Suppressor macrophage treated with lipopolysaccharide for 1 hour (primary cell): ENCODE measurements at places on chromosomes 7 and 10.

DNA sequence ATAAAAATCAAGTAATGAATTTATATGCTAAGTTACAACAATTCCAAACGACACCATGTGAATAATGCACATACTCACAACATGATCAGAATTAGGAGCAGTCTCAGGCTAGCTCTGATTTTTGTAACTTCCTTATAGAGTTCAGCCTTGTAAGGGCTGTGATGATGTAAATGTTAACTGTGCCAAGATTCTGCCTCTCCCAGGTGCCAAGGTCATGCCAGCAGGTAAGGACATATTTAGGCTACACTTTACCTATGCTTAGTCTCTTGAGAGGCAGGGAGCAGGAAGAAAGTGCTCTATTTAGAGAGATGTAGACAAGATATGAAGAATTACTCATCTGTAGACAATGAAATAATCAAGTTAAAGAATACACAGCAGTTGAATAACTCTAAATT is 53.6 kb upstream of the AGR3 start:
- no peak for DNase-seq

DNA sequence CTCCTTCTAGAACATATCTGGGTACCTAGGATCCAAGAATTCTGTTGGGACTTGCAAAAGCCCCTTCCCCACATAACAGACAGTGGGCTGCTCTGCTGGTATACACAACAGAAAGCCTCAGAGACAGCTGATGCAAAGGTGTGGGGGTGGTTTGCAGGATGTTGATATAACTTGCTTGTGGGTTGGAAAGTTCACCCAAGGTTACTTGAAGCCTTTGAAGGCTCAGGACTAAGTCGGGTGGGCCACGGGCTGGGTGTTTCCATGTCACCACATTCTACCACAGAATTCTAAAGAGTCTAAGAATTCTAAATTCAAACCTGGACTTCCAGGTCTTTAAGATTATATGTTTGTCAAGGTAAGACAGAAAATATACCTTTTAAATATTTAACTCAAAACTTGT is 7.4 kb upstream of the NRCAM start:
- DNase-seq, result no peak

DNA sequence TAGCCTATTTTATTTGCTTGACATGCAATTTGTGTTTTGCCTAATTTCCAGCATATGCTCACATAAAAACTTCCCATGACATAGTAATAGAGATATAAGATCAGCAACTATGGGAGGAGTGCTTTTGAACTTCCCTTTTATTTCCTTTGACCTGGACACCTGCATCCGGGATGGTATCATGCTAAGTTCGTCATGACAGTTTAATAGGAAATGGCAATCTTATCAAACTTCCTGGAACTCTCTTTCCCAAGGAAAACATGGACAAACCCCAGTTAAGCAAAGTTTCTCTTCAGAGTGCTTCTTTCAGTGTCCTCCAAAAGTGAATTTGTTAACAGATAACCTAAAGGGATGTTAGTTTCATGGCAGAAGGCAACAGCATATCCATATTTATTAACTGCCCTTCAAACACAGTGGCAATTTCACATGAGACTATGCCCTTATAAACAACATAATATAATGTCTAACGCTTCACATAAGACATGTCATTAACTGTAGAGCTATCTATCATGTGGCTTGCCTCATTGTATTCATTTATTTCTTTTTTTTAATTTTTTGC is 474.7 kb upstream of the SEMA3A start:
- no peak for DNase-seq

- DNase-seq, result no peak
Measured at GRCh38 chr10:102651455-102652169, 7.3 kb downstream of the TRIM8 start.

- peak; percentile 68 for DNase-seq
Measured at GRCh38 chr7:118312966-118313365, 88.5 kb downstream of the ANKRD7 start.

DNA sequence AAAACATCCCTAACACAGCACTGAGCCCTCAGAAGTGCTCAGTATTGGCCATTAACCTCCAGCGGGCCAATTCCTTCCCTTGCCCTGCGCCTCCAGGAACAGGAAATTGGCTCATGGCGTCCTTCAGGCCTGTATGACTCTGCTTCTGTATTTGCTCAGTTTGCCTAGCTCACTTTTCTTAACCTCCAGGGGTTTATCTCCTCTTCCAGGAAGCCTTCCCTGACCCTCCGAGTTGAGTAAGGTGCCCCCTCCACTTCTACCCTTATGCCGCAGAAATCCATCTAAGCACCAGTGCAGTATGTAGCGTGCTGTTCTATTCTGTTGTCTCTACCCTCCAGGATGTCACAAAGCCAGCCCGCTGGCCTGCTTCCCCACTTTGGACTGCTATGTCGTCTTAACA is 1.1 kb upstream of the SFXN4 start:
- peak; percentile 53 for DNase-seq

DNA sequence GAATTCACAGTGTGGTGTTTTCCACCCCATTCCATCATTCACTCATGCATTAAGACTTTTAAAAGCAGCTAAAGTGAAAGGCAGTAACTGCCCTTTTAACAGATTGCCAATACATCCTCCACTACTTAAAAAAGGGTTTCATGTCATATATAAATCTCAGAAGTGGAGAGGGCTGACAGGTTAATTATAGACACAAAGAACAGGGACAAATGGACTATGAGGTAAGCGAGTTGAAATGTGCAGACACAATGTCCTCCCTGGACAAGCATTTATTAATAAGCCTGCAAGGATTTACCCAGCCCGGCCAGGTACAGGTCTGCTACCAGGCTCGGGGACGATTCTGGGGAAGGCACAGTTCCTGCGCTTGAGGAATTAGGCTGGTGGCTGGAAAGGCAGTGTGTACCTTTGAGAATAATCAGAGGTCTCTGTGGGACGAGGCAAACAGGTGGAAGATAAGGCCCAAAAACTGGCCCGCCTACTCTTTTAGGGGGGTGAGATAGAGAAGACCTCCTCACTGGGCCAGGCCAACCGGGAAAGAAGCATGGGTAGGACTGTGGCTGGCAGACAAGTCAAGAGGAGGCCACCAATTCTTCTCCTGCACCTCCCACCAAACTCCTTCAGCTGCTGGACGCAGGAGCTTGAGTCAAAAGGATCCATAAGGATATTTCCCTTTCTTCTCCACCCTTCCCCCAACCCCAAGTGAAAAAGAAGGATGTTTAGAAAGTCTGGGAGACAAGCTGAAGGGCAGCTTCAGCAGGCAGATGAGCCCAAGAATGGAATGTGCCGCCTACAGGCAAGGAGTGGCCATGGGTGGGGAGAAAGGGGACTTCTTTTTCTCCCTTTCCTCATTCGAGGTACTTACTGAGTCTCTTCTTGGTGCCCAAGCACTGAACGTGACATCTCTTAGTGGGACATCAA is 1.5 kb downstream of the PDLIM1 start:
- DNase-seq, result no peak

DNA sequence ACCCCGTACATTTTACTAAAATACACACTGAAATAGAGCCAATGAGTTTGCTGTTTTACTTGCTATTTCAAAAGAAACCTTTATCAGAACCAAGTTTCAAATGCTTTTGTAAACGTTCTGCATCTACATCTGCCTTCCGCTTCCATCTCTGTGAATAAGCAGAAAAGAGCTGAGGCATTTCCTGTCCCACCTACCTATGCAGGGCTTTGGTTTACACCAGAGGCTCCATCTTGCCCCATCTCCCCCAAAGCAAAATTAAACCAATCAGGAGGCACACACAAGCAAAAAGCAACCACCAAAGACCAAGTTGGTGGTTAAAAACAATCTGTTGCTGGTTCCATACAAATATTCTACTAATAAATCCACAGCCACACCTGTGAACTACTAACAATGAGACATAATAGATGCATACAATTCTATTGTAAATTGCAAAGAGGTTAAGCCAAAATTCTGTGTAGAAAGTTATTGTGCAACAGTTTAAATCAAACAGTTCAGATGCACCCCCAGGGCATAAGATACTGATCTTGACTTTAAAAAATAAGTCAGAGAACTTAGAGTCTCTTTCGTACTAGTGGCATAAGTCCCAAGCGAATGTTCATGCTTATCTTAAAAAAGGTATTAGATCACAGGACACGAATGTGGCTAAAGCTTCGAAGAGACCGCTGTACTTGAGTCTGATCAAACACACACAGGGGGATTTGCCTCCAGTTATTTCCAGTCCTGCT is 83.9 kb downstream of the FGFR2 start:
- no peak for DNase-seq

DNA sequence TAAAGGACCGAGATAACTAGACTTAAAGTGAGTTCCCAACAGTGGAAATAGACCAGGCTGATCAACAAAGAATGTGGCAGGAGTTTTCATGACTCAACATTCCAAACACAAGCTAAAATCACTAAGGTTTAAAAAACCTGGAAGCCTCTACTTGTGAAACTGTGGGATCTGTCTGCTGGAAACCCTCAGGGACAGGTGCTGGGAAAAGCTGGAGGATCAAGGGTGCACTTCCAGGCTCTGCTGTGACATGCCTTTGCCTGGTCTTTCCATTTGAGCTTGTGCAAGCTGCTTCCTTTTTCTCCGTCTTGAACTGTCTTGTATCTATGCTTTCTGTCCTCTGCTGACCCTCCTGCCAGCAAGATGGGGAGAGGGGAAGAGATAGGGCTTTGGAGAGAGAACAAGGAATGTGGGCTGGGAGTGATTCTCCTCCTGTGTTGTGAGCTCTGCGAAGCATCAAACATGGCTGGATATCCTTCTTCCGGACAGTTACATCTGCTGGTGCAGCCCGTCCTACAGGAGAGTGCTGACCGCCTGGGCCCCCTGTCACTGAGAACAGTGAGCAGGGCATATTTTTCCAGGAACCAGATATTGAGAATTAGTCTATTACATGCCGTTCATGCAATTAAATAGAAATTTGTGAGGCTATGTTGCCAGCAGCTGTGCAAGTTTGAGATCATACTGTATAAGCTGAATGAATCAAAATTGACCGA is 25.5 kb downstream of the ARHGAP22 start:
- DNase-seq, result no peak

DNA sequence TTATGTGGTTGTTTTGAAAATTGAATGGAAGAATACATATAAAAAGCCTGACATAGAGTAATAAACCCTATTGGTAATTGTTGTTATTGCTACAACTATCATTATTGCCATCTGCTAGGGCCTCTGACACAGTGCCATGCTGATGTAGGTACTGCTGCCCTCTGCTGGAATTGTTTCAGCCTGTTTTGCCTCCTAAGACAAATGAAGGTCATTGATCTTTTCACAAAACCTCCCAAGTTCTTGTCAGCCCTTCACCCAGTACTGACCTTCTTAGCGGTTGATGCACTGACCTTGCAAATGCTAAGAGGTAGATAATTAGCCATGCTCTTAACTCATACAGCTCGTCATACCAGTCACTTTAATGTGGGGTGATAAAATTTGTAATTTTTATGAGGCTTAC is 975.2 kb downstream of the SORCS1 start:
- DNase-seq, result peak; percentile 21

DNA sequence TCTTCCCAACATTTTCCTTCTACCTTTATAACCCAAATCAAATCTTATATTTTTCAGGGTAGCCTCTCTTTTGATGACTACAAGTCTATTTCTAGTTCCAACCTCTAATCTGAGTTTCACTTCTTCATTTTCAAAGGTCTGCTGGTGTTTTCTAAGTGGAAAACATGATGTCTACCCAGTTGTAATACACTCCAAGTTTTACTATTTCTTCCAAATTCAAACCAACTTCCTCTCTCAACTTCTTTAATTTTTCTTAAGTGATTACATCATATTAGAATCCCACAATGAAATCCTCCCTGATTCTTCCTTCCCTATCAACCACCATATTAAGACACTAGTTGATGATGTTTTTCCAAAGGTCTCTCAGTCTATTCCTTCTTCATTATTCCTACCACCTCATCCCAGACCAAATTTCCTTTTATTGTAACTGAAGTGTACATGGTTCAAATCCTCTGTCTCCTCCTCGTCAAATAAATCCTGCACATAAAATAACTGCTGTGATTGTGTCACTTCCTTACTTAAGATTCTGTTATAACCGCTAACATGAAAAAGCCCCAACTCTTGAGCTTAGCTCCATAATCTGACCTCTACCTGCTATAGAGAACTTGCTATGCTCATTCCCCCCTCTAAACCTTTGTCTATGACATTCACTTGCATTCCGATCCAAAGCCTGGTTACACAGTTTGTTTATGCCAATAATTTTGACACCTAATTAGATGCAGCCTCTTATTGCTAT is 12.7 kb downstream of the TAS2R38 start:
- DNase-seq, result peak; percentile 70

- DNase-seq, result no peak
Measured at GRCh38 chr7:152911922-152912321, 152.4 kb downstream of the ACTR3B start.

DNA sequence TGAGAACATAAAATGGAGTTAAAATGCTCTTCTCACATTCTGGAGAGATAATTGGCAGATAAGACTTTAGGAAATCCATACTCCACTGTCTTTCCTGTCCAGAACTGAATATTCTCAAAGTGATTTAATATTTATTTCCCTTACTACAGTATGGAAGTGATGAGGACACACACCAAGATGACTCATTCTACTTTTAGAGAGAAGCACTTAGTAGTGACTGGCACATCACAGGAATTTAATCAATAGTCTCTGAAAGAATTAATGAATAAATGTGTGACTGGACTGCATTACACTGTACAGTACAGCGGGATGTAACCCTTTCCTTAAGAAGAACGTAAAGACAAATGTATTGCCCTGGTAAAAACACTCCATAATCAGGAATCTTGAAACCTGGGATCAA is 116.7 kb downstream of the SEMA3E start:
- DNase-seq, result no peak

DNA sequence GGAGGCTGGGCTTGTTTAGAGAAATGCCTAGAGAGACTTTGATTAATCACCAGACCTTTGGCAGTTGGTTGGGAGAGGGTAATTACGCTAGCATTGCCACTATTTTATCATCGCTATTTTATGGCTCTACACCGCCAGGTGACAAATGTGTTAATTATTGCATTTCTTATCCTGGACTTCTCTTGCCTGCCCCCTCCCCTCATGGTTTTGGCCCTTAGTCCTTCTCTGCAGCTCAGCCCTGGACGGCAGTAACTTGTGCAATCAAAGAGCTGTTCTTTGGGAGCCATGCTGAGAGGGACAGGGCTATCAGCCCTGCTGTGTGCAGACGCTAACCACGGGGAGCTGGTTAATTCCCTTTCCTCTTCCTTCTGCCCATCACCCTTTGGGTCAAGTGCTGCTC is 585.0 kb downstream of the AUTS2 start:
- DNase-seq, result no peak

DNA sequence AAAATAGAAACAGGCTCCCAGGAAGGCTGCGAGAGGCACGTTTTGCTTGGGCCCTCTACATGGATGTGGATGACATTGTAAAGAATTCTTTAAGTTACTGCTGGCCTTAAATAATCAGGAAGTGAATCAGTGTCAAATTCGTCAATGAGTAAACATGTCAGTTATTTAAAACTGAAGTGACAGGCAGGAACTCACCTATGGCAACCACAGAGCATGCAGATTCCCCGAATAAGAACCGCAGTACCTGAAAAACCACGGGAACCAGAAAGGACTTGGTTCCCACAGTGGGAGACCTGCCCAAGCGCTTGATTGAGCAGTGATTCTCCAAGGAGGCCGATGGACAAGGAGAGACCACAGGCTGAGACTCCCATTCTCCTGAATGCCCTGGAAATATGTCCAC is 351.2 kb upstream of the AKR1E2 start:
- DNase-seq, result no peak
